ENCODE measurements at places on chromosomes 7 and 10.
A peak's percentile ranks its signal among the peaks of the same experiment; 100 is the strongest.

- DNase-seq = no peak
Measured at GRCh38 chr7:98472521-98472954, 71.6 kb upstream of the BAIAP2L1 start.

DNA sequence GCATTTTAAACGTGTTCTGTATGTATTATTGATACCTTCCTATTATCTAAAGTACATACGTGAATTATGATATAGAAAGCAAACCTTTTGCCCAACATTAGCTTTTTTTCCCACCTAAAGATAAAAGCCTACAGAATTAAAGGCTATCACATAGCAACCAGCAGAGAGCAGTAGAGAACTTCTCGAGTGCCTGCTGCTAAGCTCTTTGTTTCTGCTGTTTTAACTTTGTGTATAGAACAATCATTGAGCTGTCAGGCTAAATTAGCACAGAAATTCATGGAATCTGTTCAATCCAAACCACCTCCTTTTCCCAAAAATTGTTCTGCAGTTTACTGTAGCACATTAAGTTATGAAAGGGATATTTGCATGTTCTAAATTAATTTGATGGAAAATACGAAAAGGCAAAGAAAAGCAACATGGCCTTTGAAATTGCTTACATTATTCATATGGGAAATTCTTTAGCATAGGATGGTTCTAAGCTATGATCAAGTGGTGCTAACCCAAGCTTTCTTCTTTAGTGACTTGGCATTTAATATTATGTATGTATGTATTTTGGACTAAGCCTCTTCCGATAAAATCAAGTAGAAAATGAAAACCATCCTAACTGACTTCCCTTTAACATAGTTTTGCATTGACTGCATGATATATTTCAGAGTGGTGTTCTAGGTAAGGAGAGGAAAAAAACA lies 1288.5 kb downstream of the GATA3 start:
- peak; percentile 42 for DNase-seq

GRCh38 chr7:157002819-157003421 lies 7.5 kb downstream of the MNX1 start:
- no peak for DNase-seq

DNA sequence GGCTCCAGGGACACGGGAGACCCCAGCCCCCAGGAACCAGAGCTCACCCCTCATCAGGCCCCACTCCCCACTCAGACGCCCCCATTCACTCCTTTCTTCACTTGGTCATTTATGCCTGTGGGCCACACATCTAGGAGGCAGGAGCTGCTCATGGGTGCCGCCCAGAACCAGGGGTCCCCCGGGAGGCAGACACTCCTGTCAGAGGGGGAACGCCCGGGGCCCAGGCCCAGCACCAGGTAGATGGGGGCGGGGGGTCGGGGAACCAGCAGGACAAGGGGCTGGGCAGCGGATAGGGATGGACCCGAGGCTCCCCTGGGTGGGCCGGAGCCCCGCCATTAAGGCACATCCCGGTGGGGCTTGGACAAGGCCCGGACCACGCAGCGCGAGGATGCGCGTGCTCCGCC lies 11.8 kb downstream of the CALY start:
- DNase-seq = no peak

DNA sequence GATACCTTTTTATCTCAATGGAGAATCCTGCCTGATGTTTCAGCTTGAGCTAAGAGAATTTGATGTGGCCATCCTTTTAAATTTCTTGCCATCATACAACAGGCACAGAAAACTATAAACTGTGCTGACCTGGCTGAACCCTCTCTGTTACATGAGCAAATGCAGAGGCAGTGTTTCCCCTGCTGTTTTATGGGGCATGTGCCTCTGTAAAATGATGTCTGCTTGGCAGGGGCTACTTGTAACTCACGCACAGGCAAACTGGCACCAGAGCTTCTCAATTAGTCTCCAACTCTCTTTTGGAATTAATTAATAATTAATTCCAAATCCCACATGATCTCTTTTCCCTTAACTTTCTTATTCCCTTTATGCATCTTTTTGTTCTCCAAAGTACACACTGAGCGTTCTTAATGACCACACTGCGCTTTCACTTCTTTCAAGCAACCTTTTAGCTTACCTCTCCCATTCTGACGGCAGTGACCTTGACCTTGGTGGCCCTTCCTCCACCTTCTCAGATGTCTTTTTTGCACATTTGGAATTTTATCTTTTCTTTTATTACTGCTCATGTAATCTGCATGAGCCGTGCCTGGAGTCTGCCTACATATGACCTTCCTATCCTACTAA lies 334.0 kb downstream of the PLXNA4 start:
- no peak for DNase-seq

- DNase-seq = no peak
Measured at GRCh38 chr10:124537166-124537725, 75.6 kb downstream of the LHPP start.

GRCh38 chr7:151665368-151665767 lies 145.7 kb upstream of the RHEB start:
- peak; percentile 96 for DNase-seq

- peak; percentile 69 for DNase-seq
Measured at GRCh38 chr7:27364344-27364758, 121.7 kb downstream of the EVX1 start.

DNA sequence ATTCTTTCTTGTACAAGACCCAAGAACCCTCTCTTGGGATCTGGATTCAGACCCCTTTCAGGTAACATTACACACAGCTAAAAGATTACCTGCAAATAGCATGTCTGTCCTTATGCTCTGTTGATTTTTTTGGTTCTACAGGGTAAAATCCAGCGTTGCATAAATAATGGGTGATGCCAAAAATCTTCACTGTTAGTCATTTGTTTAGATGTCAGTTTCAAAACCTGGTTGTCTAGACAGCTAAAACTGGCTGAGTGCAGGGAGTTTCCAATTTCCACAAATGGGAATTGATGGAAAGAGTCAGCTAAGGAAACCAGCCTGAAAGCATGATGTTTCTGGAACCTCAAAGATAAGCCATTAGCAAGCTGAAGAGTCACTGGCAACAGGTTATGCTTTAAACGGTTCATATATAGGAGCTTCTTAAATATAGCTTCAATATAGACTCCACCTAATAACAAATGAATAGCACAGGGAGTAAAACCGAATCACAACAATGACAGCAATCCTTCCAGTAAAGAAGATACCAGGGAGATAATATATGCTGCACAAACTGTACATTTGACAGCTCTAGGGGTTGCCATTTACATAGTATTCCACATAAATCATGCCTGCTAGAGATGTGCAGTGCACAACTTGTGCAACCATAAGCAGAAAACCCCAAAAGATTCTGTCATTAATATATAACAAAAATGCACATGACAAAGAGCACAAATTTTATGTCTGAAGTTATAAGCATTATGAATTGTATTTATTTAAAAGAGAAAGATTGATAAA lies 20.4 kb downstream of the CCDC71L start:
- DNase-seq = peak; percentile 81

GRCh38 chr7:37234334-37234733 lies 214.3 kb downstream of the ELMO1 start:
- DNase-seq = no peak

- peak; percentile 69 for DNase-seq
Measured at GRCh38 chr10:6151087-6151977, 51.4 kb upstream of the PFKFB3 start.

- DNase-seq = no peak
Measured at GRCh38 chr7:12965767-12966166, 278.3 kb downstream of the ARL4A start.

DNA sequence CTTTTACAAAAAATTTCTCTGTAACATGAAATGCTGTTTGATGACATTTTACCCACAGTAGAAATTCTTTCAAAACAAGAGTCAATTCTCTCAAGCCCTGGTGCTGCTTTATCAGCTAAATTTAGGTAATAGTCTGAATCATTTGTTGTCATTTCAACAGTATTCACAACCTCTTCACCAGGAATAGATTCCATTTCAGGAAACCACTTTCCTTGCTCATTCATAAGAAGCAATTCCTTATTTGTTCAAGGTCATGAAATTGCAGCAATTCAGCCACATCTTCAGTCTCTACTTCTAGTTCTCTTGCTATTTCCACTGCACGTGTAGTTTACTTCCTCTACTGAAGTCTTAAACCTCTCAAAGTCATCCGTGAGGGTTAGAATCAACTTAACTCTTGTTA lies 14.1 kb downstream of the STAG3 start:
- DNase-seq = peak; percentile 78

GRCh38 chr10:33145451-33146188 lies 187.6 kb upstream of the ITGB1 start:
- DNase-seq = no peak

GRCh38 chr7:24963218-24963617 lies 16.8 kb downstream of the OSBPL3 start:
- peak; percentile 32 for DNase-seq

DNA sequence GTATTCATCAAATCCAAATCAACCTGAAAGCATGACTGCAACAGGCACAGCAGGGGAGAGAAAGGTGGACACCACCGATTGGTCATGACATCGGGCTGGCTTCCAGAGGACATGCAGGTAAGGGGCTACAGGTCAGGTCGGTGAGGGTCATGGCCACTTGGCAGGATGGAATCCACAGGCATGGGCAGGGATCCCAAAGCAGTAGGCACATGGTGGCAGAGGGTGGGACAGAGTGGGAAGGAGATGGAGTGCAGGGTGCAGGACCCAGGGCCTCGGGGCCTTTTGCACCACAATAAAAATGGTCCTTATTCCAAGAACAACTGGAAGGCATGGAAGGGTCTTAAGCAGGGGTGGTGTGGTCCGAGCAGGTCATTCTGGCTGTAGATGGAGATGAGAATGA lies 33.0 kb downstream of the C10orf90 start:
- DNase-seq = no peak

DNA sequence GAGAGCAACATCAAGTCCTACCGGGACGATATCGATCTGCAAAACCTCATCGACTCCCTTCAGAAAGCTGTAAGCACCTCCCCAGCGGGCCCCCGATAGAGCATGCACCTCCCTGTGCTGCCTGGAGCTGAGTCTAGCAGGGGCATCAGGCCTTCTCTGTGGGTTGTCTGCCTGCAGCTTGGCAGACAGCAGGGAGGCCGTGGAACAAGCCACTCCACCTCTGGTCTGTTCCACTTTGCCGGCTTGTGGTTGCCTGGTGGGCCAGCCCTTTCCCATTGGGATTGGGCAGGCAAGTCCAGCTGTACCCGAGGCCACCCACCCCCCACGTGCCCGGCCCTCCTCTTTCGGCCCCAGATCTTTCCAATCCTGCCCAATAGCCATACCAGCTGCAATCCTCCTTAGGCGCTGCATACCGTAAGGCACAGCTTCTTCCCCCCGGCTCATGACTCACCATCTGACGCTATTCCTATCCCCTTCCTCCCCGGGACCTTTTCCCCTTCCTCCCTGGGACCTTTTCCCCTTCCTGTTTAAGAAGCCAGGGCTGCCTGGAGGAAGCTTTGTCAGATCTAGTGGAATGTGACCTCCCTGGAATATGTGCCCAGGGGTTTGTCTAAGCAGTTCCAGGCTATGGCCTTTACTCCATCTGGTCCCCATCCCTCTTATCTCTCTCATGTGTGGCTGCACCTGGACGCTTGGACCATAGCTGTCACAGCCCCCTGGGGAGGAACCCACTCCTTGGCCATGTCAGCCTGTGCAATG lies 28.1 kb upstream of the SH2D4B start:
- DNase-seq = peak; percentile 81
